ENCODE measurements at places on chromosomes 5 and 9.

GRCh38 chr5:126868338-126869004 is 91.5 kb downstream of the LMNB1 start:
- DNase-seq: no peak

- no peak for DNase-seq
These were observed 60.1 kb downstream of the GADD45G start for GRCh38 chr9:89664896-89665329.

- no peak for DNase-seq
These were observed 100.2 kb upstream of the S1PR3 start for GRCh38 chr9:88891040-88891439.

GRCh38 chr5:43020399-43020746 is 19.7 kb downstream of the ANXA2R start:
- DNase-seq: no peak

DNA sequence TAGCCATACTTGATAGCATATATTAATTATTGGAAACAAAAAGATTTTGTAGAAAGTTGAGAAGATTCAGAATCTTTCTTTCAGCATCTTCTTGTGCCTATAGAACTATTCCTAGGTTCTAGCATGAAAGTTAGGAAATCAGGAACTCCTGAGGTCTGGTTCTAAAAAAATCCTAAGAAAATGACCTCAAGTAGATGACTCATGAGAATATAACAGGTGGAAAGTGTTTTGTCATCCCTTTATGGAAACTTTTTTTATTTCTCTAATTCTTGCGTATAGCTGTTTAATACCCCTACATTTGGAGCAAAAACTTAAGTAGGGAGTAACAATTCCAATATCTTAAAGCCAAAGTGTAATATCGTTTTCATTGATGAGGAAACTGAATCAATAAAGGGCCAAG is 574.1 kb downstream of the NR2F1-AS1 start:
- DNase-seq: no peak

DNA sequence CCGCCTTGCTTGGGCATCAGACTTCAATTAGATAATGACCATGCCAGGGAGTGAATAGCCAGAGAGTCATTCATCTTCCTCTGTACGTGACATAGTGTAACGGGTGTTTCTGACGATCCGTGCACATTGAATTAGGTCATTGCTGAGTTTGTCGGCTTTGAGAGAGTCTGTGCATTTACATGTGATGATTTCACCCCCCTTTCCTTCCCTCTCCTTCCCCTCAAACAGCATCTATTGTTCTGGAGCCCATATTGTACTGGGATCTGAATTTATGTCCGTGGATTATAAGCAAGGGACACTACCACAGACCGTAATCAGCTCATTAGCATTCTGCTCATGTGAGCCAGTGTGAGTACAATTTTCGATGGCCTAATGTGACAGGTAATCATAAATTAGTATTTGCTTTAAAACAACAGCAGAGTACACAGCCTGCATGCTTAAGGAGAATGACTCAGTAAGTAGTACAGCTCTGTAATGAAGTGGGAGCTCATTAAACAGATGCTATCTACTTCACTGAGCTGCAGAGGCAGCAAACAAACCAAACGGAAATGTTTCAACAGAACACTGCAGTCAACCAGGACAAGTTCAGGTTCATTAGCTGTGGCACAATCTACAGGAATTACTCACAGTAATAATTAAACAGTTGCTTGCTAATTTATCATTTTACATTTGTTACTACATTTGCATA is 302.1 kb downstream of the CSNK1G3 start:
- no peak for DNase-seq

- no peak for DNase-seq
These were observed 469.1 kb downstream of the ZSWIM6 start for GRCh38 chr5:61801174-61801573.

GRCh38 chr9:127963359-127964064 is 17.3 kb downstream of the EEIG1 start:
- no peak for DNase-seq

DNA sequence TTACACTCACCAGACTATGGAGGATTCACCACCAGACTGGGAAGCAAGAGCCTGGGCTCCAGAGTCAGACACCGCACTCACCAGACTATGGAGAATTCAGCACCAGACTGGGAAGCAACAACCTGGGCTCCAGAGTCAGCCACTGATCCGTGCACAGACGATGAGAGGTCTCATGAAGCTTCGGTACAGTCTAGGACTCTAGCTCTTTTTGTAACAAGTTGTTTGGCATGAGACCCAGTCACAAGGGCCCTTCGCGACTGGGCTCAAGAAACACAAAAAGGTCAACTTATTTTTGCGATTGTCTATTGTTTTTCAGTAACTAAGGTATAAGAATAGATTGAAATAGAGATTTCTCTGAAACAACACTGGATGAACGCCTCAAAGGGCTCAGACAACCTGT is 192.7 kb upstream of the ADAMTSL1 start:
- no peak for DNase-seq

- no peak for DNase-seq
These were observed 176.9 kb downstream of the RGS3 start for GRCh38 chr9:113640418-113640817.

- DNase-seq: no peak
These were observed 133.8 kb downstream of the DENND1A start for GRCh38 chr9:123796094-123796493.

GRCh38 chr9:27489087-27489876 is 34.8 kb upstream of the IFNK start:
- DNase-seq: no peak

GRCh38 chr5:101143526-101143925 is 240.4 kb upstream of the ST8SIA4 start:
- no peak for DNase-seq

DNA sequence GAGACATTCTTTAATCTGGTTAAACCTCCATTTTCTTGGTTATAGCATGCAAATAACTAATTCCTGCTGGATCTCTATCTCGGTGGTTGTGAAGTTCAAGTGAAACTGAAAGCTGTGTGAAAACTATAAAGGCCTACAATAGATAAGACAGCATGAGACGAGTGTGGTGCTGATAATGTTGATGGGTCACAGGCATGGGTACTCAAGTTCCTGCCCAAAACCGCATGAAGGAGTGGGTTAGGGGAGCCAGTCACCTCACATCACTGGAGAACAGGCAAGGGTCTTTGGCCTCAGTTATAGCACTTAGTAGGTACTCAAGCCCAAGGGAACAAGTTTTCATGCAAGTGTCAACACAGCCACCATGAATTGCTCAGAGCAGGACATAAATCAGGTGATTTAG is 16.7 kb downstream of the HMHB1 start:
- DNase-seq: no peak

DNA sequence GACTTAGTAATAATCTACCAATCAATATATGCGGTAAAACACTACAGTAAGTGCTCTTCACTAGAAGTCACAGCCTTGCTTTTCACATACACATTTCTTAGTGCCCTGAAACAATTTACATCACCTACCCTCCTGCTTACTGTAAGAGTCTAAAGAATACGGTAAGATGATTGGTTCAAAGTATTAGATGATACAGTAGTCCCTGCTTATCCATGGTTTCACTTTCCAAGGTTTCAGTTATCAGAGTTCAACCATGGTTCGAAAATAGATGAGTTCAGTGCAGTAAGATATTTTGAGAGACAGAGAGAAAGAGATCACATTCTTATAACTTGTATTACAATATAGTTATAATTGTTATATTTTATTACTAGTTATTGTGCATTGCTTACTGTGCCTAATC is 83.0 kb downstream of the CPLANE1 start:
- no peak for DNase-seq
